ENCODE measurements at places on chromosomes 5 and 9. TPM values are rescaled to one million over a fixed set of nuclear protein-coding genes. Genes with fewer than 3 reads are reported as not detected.
A peak's percentile ranks its signal among the peaks of the same experiment; 100 is the strongest.

The CER1 gene
- total RNA-seq = not detected

The MARCHF11 gene
- not detected for total RNA-seq

The MELK gene
- total RNA-seq = not detected

The STPG3 gene
- not detected for total RNA-seq

The CTNND2 gene
- not detected for total RNA-seq

The HAVCR2 gene
- 1.6 TPM for total RNA-seq

The IFNA2 gene
- total RNA-seq = not detected

The DND1 gene
- 1.2 TPM for total RNA-seq

The KIAA1958 gene
- 7.2 TPM for total RNA-seq

DNA sequence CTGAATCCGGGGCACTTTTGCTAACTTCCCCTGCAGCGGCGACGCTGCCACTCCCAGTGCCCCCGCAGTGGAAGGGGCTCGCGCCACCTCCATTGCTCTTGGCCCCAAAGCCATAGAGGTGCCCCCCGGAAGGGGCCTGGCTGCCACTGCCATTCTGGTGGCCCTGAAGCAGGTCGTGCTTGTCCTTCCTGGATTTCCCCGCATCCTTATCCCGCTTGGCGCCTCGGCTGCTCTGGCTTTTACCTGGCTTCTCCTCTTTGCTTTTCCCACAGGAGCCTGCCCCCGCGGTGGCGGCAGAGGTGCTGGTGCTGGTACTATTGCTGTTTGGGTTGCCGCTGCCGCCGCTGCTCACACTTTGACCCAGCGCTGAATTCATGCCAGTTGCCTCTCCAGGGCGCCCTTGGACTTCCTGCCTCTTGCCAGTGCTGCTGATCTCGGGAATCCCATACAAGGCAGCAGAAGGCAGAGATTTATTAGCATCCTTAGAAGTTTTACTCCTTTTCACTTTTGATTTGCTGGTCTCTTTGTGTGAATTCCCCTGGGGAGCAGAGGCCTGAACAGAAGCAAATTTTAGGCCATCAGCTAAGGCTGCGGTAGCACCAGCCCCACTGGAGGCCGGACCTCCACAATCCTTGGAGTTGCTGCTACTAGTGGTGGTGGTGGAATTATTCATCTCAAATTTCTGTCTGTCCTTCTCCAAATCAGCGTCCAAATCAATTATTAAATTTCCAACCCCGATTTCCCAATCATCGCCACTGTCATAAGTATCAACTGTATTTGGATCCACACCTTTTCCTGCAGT lies 2.1 kb downstream of the ZNF608 start:
- DNase-seq = no peak

DNA sequence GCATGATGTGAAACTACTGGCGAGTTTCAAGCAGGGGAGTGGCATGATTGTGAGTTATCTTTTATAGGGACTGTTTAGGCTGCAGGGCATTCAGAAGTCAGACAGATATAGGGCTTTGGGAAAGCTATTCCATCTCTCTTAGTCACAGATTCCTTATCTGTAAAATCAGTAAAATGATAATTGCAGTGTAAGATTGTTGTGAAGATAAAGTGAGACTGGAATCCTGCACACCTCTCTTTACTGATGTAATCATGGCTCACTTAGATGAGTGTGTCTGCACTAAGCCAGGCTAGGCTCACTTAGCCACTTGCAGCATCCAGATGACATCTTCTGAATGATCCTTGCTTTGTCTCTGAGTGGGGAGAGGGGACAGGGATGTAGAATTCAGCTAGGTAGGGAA lies 81.8 kb upstream of the MAMDC2 start:
- DNase-seq = no peak

DNA sequence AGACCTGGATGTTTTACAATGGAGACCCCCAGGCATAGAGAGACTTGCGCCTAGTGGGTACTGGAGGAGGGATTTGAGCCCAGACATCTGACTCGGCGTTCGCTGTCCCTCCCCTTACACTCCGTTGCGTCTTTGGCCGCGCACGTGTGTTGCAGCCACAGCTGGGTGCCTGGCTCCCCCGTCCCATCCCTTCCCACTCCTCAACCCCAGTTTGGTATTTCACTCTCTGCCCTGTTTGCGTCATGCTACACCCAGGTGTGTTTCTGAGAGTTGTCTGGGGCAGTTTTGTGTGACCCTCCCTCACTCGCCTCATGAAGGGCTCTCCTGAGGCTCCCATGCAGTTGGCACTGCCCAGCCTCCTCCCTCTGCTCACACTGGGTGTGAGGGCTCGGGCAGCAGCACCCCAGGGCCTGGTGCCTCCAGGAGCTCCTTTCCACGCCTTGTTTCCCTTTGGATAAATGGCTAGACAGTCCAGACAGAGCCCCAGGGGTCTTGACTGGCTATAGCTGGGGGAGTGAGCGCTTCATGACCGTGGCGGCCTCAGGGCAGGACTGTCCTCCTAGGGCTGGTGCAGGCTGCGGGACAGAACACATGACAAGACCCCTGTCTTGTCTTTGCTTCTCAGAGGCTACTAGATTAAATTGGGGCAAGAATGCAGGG lies 13.6 kb downstream of the TCF7 start:
- DNase-seq = no peak

- peak; percentile 60 for DNase-seq
These were observed 6.5 kb upstream of the FBXO10 start for GRCh38 chr9:37582548-37583157.

GRCh38 chr9:128065907-128066712 lies 1.0 kb downstream of the NAIF1 start:
- DNase-seq = no peak

GRCh38 chr5:109028608-109029299 lies 281.1 kb downstream of the FER start:
- no peak for DNase-seq

DNA sequence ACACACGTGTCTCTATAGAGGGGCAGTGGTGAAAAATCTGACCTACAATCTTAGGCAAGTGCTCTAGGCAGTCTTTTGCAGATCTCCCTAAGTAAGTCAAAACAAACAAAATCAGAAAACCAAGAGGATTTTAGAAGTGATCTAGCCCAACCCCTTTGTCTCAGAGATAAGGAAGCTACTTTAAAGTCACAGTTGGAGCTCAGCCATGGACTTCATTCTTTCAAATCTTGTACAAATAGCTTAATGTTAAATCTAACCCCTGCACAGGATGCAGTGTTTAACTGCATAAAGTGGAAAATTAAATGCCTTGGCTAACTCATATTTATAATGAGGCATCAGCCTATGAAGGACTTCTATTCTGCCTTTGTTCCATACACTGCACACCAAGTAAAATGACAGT lies 135.1 kb upstream of the RFX3 start:
- DNase-seq = no peak

- no peak for DNase-seq
These were observed 55.0 kb upstream of the IER5L start for GRCh38 chr9:129232839-129233591.

- no peak for DNase-seq
These were observed 129.0 kb downstream of the PIK3R1 start for GRCh38 chr5:68344447-68345111.

DNA sequence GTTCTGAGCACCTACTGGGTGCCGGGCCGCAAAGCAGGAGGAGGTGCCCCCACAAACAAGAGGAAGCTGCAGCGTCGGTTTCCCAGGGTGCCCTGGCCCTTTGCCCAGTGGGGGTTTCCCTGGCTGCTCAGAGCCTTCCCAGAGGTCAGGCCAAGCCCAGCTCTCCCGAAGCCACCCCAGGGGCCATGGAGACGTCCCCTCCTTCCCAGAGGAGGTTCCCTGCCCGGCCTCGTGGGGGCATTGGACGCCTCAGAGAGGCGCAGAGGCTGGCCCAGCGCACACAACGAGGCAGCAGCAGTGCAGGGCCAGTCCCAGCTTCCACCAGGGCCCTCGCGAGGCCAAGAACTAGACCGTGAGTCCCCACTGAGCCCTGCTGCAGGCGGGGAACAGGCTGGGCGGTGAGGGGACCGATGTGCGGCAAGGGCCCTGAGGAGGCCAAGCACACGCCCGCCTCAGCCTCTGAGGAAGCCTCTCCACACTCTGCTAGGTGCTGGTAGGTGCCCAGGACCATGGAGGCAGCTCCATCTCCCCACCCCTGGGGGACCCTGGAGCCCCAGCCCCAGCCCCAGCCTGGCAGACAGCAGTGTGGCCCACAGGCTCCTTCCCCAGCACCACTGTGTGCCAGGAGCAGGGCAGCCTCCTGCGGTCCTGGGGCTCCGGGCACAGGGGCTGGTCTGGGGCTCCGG lies 7.0 kb downstream of the DIPK1B start:
- DNase-seq = no peak

DNA sequence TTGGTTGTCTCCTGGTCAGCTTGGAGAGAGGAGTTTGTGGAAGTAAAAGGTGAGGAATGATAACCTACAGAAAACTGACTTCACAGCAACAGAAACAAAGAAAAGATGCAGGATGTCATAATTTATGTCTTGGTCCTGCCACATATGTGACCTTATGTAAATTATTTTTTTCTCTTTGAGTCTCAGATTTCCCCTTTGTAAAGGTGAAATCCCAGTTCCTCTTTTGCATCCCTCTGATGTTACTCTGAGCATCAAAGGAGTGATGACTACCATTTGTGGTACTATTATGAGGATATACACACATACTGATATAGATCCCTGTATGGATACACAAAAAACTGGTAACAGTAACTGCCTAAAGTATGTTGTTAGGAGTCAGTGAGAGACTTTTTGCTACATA lies 1.4 kb upstream of the THG1L start:
- no peak for DNase-seq

GRCh38 chr9:124960409-124960752 lies 19.5 kb upstream of the GOLGA1 start:
- DNase-seq = no peak

GRCh38 chr5:169250887-169251286 lies 50.1 kb downstream of the SLIT3 start:
- no peak for DNase-seq

DNA sequence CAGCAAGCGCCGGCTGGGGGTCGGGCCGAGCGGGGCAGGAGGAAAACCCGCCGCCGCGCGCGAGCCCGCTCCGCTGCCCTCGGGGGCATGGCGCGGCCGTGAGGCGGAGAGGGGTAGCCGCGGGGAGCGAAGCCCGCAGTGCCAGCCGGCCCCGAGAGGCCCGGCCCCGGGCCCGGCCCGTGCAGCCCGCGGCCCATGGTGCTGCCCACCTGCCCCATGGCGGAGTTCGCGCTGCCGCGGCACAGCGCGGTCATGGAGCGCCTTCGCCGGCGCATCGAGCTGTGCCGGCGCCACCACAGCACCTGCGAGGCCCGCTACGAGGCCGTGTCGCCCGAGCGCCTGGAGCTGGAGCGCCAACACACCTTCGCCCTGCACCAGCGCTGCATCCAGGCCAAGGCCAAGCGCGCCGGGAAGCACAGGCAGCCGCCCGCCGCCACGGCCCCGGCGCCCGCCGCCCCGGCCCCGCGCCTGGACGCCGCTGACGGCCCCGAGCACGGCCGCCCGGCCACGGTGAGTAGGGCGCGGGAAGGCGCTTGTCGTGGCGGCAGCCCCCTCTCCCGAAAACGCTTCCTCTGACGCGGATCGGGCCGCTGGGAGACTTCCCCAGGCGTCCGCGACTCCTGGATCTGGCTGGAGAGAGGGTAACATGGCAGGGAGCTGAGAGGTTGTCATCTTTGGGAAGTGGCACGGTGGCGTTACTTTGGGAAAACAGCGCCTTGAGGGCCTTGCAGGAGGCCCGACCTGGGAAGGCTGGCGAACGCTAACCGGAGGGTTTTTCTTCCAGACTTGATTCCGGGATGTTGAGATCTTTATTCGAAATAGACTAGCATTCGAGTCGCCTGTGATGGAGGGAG lies 523 bp downstream of the MAML1 start:
- no peak for DNase-seq

DNA sequence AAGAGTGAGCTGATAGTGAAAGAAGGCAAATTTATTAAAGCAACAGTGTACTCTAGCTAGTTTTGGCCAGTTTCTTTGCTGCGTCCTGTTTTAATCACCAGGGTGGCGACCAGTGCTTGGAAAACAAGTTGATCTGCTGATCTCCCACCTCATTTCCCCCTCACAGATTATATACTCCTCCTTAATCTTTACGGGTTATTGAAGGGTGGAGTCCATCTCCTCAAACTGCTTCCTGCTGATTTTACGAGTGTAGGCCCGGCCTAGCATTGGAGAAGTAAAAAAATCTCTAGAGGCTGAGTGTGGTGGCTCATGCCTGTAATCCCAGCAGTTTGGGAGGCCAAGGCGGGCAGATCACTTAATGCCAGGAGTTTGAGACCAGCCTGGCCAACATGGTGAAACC lies 14.0 kb upstream of the CFAP95 start:
- no peak for DNase-seq

DNA sequence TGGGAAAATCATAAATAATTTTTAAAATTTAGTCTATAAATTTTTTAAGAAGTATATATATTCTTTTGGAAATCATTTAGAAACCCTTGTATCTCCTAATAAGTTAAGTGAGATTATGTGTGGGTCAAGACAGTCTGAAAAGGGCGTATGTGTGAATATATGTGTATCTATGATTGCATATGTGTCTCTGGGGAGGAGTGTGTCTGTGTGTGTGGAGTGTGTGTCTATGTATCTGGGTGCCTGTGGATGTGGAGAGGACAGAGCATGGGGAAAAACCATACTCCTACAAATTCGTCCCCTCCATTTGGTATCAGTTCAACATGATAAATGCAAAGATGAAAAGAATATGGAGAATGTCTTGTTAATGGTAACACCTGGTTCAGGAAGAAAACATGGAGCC lies 342.0 kb upstream of the ACTBL2 start:
- DNase-seq = no peak

- no peak for DNase-seq
These were observed 14.7 kb upstream of the CPEB4 start for GRCh38 chr5:173873306-173873922.

- DNase-seq = no peak
These were observed 97.0 kb upstream of the VCAN start for GRCh38 chr5:83374547-83374946.
